ENCODE measurements at places on chromosomes 5 and 9.

- DNase-seq: no peak
Measured at GRCh38 chr9:121862371-121863332, 211.2 kb downstream of the DAB2IP start.

DNA sequence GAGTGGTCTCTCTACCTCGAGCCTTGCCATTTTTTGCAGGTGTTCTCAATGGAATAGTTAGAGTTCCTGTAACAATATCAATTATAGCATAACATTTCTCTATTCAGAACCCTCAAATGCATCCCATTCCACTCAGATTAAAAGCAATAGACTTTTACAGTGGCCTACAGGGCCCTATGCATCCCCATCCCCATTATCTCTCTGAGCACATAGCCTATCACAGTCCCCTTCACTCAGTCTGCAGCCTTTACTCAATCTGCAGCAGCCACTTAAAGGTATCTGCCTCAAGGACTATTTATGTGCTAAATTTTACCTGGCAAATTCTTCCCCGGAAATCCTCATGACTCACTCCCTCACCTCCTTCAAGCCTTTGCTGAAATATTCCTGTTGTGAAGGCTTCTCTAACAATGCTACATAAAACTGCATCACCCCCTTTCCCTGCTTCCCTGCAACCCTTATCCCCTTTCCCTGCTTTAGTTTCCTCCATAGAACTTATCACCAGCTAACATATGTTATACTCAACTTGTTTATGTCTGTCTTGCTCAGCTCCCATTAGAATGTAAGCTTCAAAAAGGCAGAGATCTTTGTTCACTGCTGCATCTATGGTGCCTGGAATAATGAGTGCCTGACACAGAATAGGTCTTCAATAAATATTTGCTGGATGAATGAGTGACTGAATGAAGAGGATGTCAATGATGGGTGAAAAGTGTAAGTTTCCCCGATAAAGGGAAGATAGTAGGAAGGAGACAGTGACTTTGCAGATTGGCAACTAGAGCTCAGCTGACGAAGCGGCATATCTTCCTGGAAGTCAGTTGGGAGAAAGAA lies 54.1 kb upstream of the ZNF366 start:
- DNase-seq: no peak

GRCh38 chr5:16721151-16722096 lies 104.6 kb upstream of the RETREG1 start:
- no peak for DNase-seq

GRCh38 chr5:5315068-5315980 lies 107.2 kb upstream of the ICE1 start:
- no peak for DNase-seq

DNA sequence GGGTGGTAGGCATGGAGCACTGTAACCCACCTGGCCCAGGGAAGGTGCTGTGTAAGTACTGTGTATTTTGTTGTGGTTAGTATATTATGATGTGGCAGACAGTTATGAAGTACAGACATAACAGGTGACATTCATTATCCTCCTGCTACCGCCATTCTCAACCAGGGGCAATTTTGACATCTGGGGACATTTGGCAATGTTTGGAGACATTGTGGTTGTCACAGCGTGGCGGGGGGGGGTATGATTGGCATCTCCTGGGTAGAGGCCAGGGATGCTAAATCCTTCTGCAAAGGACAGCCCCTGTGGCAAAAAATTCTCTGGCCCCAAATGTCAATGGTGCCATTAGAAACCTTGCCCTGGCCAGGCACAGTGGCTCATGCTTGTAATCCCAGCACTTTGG lies 9.8 kb upstream of the RPL26L1 start:
- no peak for DNase-seq

GRCh38 chr5:179243333-179243732 lies 101.9 kb downstream of the ADAMTS2 start:
- DNase-seq: no peak

- DNase-seq: no peak
Measured at GRCh38 chr5:92023555-92023954, 640.4 kb upstream of the ARRDC3 start.

DNA sequence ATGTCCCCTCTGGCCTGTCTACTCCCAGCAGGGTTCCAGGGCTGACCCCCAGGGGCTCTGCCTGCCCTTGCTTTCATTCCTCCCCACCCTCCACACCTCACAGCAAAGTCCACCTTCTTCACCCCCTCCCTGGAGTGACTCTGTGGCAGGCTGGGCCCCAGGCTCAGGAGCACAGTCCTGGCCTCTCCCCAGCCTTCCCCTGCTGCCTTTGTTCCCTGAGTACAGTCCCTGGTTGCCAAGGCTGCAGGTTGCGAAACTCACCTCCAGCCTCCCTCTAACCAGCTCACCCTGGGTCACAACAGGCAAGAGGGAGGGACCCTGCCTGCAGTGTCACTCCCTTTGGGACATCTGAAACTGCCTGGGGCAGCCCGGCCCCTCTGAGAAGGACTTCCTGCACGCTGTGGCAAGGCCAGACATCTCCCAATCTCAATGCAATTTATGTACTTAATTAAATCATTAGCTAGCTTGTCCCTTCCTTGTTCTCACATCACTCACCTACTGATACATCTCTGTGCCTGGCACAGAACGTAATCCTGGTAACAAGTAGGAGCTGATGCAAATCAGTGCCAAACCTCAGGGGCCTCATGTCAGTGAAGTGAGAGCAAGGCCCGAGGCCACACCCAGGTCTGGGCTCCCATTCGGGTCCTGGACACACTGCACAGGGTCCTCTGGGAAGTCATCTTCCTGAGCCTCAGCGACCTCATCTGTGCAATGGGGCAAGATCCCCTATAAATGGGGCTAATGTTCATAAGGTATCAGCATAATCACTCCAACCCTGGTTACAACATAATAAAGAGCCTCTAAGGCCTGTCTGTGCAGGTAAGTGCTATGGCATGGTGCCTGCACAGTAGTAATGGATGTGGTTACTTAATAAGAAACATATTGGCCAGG lies 27.3 kb upstream of the TRIM14 start:
- no peak for DNase-seq

- no peak for DNase-seq
Measured at GRCh38 chr9:93958819-93959682, 3.9 kb upstream of the BARX1 start.

DNA sequence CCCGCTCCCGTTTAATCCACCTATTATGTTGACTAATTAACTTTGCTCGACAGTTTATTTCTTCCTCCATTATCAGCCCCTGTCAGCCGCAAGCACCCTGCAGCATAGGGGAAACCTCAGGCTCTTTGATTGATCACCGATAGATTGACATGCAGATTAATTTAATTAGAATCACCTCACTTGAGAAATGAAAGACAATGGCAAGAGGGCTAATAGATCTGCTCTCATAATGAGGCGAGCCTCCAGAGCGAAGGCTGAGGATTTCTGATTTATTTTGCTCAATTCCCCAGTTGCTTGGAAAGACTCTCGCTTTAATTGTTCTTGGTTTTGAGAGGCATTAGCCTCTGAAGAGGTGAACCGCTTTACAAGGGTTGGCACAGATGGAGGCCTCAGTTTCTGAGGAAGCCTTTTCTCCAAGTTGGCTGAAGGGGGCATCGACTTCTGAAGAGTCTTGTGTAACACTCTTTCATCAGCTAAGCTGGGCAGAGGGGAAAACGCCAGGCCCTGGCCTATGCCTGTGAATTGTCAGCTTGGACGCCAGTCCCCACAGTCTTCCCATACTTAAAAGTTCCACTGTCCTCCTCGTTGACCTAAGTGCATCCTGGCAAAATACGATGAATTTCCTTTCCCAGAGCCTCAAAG lies 275.4 kb downstream of the EBF1 start:
- no peak for DNase-seq

- no peak for DNase-seq
Measured at GRCh38 chr5:163682234-163682633, 176.8 kb downstream of the MAT2B start.

DNA sequence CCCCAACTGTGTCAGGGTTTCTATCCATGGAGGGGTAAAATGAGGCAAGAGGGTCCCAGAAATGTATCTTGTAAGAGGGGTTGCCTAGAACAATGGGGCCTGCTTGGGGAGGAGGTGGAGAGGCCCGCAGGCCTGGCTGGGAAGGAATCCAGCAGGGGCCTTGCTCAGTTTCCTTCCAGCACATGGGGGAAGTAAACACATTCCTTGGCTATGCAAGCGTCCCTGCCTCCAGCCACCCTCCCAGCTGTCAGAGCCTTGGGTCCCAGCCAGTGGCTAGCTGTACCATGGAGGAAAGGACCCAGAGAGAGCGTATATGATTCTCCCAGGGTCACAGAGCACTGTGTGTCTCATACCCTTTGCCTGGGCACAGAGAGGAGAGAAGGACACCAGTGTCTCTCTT lies 71.1 kb upstream of the IL17B start:
- no peak for DNase-seq

- peak; percentile 77 for DNase-seq
Measured at GRCh38 chr5:912280-913091, 19.8 kb downstream of the TRIP13 start.

DNA sequence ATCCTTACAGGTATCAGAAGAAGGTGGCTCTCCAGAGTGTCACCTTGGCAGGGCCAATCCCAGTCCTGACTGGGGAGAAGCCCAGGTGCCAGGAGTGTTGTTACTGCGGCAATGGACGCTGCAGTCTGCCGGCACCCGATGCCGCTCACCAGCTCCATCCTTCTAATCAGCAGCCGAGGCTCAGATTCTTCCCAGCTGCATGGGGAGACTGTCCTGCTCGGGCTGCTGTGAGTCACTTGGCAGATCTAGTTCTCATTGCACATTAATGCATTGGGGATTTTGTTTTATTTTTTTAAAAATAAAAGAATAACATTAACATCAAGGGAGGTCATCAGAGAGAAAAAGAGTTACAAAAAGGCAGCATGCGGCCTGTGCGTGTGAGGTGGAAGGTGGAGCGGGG lies 115.8 kb downstream of the MTX3 start:
- DNase-seq: no peak

GRCh38 chr5:64505769-64506566 lies at the start of gene RGS7BP:
RGS7BP (plus strand) TSS chr5:64506015; CDS start chr5:64506625, 610 bp downstream.
- DNase-seq: no peak

DNA sequence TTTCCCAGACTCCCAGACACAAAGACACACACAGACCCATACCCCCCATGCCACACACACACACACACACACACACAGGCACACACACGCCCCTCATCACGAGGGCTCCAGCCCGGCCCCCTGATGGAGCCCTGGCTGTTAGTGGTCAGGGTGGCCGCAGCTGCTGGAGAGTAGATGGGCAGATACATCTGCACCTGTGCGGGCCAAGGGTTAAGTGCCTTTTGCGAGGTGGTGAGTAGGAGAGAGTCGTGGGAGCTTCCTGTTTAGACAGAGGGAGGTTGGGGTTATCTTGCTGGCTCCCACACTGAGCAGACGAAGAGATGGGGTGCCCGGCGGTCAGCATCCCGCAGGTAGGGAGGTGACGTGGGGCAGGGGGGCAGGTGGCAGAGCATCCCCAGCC lies 8.2 kb downstream of the PRRX2 start:
- DNase-seq: no peak

GRCh38 chr5:179195561-179196404 lies 135.6 kb downstream of the ZNF354C start:
- DNase-seq: no peak

- no peak for DNase-seq
Measured at GRCh38 chr9:33447799-33448553, 583 bp upstream of the AQP3 start.

DNA sequence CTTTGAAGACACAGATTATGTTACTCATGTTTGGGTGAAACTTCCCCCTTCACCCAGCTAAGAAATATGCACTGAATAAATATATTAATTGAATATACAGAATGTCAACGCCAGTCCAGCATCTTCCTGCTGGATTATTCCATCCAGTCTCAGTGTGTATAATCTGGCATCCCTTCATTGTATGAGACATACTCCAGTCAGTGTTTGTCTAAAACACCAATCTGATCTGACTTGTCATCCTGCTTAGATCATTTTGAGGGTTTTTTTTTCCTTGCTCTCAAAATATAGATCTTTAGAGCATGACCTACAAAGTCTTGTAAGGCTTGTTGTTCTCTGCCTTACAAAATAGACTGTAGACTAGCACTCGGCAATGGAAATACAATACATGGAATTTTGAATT lies 195.1 kb downstream of the SMARCA2 start:
- DNase-seq: no peak

DNA sequence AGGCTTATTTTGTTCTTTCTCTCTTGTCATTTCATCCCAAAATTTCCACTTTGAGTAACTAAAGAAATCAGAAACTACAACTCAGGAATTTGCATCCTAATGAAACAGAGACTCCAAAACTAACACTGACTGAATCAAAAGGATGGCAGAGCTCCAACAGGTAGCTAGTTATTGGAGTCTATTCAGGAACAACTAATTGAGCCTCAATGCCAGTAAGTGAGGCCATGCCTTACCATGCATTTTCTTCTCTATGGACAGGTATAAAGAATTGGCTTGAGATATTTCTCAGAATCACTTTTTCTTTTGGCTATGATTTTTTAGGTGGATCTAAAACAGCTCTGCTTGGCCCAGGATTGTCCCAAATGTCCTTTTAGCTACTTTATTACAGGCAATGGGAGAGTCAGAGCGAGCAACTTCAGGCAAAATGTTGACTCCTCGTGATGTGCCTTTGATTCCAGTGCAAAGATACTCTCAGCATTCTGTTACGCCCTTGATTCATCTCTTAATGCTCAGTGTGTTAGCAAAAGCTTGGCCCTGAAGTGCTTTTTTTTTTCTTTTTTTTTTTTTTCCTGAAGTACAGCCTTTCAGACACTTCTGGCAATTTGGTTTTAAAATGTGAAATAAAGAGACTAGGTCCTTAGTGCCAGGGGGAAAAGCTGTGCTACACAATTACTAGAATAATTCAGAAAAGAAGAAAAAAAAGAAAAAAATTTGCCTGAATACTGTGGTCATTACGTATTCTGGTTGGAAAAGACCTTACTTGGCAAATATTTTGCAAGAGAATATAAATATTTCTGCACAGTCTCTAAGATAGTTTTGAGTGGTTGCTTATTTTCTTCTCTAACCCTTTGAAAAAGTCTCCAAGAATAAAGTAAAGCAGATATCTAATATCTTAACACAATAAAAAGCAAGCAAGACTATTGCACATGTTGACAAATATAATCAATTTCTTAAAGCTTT lies 423.7 kb downstream of the ANXA1 start:
- DNase-seq: no peak

DNA sequence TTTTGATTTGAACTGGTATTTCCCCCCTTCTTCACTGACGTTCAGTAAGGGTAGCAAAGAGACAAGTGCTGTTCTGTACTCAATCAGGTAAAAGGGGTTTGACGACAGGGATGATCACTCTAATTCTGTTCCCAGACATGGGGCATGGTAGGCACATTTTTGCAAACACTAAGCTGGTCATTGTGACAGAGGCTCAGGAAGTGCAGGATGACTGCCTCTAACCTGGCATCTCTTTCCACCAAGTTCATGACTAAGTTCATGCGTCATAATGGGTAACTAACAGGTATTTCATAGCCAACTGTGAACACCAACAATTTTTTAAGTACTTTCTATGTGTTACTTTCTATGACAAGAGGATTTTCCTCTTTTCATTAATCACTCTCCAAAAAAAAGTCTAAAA lies 166.5 kb downstream of the MAPKAP1 start:
- no peak for DNase-seq

DNA sequence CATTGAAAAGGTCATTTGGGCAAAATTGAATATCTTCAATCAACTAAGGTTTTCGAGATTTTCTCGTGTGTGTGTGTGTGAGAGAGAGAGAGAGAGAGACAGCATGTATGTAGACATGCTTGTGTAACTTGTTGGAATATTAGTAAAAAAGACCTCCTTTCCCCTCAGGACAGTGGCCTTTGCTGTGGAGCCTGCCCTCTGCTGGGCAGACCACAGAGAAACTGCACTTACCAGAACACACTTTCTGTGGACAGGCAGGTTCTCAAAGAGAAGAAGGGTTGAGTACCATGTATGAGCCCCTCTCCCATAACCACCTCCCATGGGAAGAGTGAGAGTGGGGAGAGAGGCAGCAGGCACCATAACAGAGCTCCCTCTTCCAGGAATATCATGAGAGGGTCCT lies 45.6 kb downstream of the CFAP90 start:
- no peak for DNase-seq

All from effector CD4-positive, alpha-beta T cell (primary cell).